ENCODE measurements at places on chromosomes 5 and 9.

GRCh38 chr5:56791396-56791795 lies 24.0 kb upstream of the MAP3K1 start:
- DNase-seq = no peak

DNA sequence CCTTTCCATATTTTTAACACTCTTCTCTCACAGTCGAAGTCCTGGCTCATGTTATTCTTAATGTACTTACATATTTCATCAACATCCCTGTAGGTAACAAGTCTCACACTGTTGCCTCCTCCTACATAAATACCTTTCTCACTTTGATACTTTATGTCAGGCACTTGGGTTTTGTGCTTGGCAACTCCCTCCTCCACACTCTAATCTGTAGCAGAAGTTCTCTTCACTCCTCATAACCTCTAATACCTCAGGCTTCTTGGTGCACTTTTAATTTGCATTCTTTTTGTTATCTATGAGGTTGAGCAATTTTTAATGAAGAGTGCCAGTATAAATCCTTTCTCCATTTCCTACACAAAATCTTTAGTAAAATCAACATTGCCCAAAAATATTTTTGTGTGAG lies 24.1 kb upstream of the ARRDC3 start:
- DNase-seq = no peak

DNA sequence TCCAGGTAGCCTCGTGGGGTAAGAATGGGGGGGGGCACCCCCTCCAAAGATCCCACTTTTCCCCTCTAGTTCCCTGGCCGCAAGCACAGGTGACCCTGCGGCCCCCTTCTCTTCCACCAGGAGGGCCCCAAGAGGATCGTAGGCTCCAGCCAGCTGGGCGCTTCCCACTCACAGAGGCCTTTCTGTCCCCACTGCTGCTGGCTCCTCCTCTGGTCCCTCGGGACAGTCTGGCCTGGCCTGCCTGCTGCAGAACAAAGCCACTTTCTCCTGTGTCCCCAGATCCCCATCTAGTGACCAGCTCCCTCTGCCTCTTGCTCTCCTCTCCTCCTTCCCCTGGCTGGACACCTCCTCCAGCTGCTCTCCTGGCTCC lies 534 bp upstream of the SAPCD2 start:
- DNase-seq = no peak

DNA sequence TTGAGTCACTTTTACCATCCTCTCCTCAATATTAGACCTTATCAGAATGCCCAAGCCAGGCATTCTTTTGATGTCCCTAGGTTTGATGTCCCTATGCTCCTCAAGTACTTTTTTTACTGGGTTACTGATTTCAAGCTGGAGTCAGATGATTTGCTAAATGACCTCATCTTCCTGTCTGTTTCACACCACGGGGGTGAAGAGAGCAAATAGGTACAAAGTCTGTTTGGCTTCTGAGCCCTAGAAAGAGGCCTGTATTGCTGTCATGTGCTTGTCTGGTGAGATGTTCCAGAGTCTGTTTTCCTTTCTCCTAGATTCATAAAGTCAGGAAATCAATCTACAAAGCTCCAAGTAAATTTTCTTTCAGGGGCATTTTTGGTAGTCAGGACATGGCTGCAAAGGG lies 12.7 kb upstream of the DAB2 start:
- DNase-seq = no peak

- DNase-seq = no peak
Measured at GRCh38 chr9:101585740-101586139, 9.0 kb downstream of the PPP3R2 start.

GRCh38 chr9:130632081-130632710 lies 32.2 kb upstream of the PRDM12 start:
- DNase-seq = no peak

- DNase-seq = no peak
Measured at GRCh38 chr5:52139888-52140615, 647.7 kb upstream of the ITGA1 start.

DNA sequence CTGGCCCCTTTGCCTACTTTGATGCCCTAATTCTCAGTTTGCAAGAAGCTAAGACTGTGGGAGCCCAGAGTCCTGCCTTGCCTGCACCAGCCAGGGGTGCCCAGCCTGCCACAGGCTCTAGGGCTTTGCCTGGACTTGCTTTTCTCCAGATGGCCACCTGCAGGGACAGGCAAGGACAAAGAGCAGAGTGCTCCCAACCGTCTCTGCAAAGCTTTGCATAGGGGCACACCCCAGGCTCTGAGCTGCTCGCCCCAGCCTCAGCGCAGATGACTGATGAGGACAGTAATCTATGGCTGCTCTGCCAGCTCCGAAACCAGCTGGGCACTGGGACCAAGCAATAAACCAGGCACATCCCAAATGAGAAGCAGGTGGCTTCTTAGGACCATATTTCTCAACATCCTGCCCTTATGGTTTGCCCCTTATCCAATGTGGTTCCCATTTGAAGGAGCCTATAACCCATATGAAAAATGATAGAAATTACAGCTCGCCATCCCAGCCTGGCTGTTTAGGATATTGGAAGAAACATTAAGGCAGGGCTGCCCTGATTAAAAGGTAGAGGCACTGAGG lies 25.4 kb upstream of the TCF7 start:
- DNase-seq = no peak

- no peak for DNase-seq
Measured at GRCh38 chr5:144203750-144204596, 33.3 kb downstream of the KCTD16 start.

DNA sequence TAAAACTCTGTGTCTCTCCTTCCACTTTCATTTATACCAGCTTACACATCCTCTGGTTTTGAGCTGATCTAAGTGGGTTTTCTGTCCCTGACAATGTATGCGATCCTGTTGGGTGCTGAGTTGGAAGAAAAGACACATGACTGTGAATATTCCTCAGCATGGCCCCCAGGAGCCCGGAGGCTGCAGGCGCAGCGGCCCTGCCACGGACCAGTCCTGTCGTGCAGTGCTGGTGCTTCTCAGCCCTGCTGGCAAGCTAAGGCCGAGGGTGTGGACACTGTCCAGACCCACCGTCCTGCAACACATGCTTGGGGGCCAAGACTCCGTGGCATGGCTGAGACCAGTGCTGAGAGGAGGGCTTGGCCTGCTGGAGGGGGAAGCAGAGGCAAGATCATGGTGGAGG lies 328.9 kb upstream of the IRX2 start:
- DNase-seq = no peak

Data from stimulated activated CD8-positive, alpha-beta memory T cell treated with anti-CD3 and anti-CD28 coated beads, Interleukin-12 subunit alpha, Interleukin-12 subunit beta, amount 100 ng/mL, for 4 hours (primary cell).